ENCODE measurements at places on chromosomes 4 and X. TPM values are rescaled to one million over a fixed set of nuclear protein-coding genes. Genes with fewer than 3 reads are reported as not detected.

DNA sequence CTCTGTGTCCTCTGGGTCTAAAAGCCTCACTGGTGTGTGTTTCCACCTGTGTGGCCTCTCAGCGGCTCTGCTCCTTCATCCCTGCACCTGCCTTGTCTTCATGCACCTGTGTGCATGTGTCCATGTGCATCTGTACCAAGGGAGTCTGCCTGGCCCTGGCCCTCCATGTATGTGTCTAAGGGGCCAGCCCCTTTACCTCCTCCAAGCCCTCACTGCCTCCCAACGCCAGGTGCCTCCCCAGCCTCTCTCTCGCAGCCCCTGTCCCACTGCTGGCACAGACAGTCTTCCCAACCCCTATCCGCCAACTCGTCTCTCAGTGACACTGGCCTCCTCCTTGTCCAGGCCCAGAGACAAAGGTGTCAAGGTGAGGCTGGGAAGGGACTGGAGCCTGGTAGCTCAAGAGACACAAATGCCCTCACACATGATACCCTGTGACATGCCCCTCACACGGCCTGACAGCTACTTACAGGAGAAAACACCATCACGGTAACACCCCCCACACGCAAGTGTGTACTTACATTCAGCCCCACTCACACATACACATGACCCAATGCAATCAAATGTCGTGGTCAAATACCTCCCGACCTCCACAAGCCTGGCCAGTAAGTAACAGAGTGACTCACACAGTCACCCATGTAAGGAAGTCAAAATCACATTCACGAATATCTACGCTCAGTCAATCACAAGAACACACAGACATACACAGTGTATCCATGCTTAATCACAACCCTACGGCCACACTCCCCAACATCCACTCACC, 11.4 kb downstream of the L1CAM start:
- no peak for DNase-seq

BRS3 gene
- total RNA-seq = not detected

LEF1 gene
- 3.1 TPM for total RNA-seq

- DNase-seq = no peak
Measured at GRCh38 chrX:32483534-32484136, 727.7 kb downstream of the DMD start.

FAM9C gene
- not detected for total RNA-seq

DNA sequence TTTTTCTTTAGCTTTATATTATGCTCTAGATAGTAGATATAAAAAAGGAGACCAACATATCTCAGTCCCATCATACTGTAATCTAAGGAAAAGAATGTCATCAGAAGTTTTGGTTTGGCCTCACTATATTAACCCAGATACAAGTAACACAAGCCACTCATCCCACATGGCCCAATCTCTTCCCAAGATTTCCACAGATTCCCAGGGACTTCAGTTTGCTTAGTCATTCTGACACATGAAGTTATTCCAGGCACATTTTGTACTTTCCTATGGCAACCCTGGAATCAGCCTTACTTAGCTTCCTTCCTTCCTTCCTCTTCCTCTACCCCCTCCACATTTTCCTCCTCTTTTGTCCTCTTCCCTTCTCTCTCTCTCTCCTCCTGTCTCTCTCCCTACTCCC, 21.7 kb upstream of the DCLK2 start:
- DNase-seq = no peak

GRCh38 chr4:111136438-111136837, 513.6 kb upstream of the PITX2 start:
- no peak for DNase-seq

- DNase-seq = no peak
Measured at GRCh38 chrX:130726661-130727060, 176.3 kb downstream of the ENOX2 start.

MAGEC3 gene
- not detected for total RNA-seq

- no peak for DNase-seq
Measured at GRCh38 chrX:134371133-134371532, 88.8 kb upstream of the HPRT1 start.

- no peak for DNase-seq
Measured at GRCh38 chr4:174279433-174280155, 3.9 kb downstream of the FBXO8 start.

F8A3 gene
- total RNA-seq = 5.6 TPM

DNA sequence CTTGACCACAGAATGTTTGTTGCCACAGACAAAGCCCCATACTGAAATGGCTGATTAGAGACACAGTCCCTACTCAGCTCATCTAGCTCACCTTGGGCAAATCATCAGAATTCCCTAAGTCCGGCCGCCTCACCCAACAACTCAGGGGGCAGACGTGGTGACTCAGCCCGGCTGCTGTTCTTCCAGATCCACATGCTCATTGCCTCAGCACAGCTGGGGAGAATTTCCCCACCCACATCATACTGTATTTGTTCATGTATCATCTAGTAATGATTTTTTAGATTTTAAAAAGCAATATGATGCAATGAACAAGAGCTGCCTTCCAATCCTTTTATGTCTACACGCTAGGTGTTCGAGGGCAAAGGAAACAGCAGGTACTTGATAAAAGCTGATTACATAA, 333.8 kb upstream of the TENM3 start:
- DNase-seq = no peak

GRCh38 chr4:159107203-159107925, 4.5 kb downstream of the RAPGEF2 start:
- no peak for DNase-seq

- DNase-seq = no peak
Measured at GRCh38 chr4:40183615-40184411, 13.0 kb upstream of the RHOH start.

- no peak for DNase-seq
Measured at GRCh38 chrX:16903274-16904022, 33.3 kb upstream of the RBBP7 start.

DNA sequence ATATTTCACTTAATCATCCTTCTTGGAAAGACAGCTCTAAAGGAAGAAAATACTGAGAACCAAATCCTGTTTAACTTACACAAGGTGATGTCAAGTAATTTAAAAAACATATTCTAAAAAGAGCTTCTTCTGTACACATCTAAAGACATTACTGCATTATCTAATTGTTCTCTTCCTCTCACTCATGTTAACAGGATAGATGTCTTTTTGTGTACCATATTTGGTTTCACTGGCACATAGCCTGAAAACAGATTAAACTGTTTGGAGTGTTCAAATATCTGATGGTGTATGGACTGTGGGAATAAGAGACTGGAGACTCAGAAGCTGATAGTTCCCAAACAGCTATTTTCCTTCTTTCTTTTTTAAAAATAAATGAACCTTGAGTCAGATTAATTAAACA, 213.3 kb upstream of the MAB21L2 start:
- no peak for DNase-seq

MMAA gene
- total RNA-seq = 9.5 TPM

DNA sequence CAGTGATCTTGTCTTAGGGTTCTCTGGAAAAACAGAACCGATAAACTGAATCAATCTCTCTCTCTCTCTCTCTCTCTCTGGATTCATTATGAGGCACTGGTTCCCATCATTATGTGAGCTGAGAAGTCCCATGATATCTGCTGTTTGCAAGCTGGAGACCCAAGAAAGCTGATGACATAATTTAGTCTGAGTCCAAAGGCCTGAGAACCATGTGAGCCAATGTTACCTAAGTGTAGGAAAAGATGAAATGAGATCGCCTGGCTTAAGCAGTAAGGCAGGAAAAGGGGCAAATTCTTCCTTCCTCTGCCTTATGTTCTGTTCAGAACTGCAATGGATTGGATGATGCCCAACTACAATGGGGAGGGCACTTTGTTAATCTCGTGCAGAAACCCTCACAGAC, 207.4 kb downstream of the RBM46 start:
- DNase-seq = no peak

- DNase-seq = no peak
Measured at GRCh38 chr4:157023941-157024340, 52.0 kb upstream of the GLRB start.

GRCh38 chr4:56743550-56743949, 62.5 kb upstream of the HOPX start:
- no peak for DNase-seq

ACTRT1 gene
- not detected for total RNA-seq

DNA sequence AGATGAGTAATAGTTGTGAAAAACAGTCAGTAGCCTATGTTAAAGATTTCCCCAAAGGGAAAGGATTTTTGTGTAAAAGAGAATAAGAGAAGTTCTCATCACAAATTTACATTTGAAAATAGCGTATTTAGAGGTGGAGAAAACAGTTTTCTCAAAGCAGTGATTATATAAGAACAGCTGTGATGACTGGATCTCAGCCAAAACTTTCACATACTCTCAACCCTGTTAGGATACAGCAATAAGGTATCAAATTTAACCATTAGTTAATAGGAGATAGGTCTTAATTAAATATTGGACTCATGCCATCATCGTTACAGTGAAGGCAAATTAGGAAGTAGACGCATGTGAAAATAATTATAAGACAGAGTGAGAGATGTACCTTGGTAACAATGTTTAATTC, 622.7 kb downstream of the PCDH18 start:
- no peak for DNase-seq

SPATA4 gene
- total RNA-seq = 0.76 TPM

RPL36A gene
- total RNA-seq = 242 TPM

GRCh38 chr4:88177983-88178625, 19.7 kb upstream of the ABCG2 start:
- no peak for DNase-seq

GRCh38 chrX:15815779-15816437, 25.6 kb downstream of the ZRSR2 start:
- no peak for DNase-seq

DNA sequence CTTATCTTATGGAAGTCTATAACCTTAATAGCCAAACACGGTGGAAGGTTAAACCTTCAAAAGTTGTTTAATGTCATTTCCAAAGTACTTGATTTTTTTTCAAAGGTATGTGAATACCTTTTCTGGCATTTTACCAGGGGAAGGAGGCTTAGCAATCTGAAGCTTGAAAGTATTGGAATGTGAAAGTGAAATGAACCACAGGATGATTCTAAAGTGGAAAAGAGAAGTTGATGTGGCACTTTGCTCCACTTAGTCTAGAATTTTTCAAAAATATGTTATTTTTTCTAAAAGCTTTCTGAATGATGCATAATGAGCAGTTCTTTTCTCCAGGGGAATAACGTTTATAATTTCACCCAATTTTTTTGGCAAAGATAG, 19.2 kb downstream of the PI4K2B start:
- no peak for DNase-seq

DNA sequence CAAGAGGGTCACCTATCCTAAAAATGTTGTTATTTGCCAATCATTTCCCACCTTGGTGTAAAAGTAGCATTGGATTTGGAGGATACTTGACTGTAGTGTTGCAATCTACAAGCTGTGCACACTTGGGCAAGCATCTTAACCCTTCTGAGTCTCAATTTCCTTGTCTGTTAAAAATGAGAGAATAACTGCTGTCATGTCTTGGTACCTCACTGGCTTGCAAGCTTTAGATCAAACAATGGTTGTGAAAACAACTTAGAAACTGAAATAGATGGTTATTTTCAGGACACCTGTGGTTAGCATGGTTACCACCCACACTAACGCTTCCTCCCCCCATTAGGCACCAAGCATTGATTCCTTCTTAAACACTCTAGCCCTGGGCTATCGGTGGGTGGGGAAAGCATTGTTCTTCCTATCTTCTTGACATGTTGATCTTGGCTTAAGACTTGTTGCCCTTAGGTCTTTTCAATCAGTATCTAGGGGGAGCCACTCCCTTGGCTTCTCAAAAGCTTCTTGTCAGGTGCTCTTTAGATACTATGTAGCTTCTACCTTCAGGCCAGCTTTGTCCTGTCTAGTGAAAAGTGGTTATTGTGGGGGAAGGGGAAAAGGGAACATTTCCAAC, 10.6 kb upstream of the AMOT start:
- DNase-seq = no peak

DNA sequence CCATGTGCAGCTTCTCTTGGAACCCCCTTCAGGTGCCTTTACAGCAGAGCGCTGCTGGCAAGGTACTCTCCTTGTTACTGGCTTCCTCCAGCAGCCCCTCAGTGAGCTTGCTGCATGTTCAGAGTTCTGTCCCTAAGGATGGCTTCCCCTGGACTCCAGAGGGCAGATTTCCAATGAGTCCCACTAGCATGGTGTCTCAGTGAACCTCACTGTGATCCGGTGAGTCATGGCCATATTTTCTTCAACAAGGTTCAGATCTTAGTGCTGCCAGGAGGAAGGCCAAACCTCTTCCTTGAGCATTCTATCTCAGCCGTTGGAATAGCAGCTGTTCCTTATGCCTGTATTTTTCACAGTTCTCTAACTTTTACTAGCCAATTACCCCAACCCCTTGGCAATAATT, 98.8 kb downstream of the CASK start:
- no peak for DNase-seq

- DNase-seq = peak; percentile 91
Measured at GRCh38 chrX:129637217-129638109, 17.3 kb downstream of the APLN start.

CCSER1 gene
- total RNA-seq = not detected

SPANXC gene
- total RNA-seq = not detected

- no peak for DNase-seq
Measured at GRCh38 chrX:24079411-24079810, 24.7 kb downstream of the EIF2S3 start.

DNA sequence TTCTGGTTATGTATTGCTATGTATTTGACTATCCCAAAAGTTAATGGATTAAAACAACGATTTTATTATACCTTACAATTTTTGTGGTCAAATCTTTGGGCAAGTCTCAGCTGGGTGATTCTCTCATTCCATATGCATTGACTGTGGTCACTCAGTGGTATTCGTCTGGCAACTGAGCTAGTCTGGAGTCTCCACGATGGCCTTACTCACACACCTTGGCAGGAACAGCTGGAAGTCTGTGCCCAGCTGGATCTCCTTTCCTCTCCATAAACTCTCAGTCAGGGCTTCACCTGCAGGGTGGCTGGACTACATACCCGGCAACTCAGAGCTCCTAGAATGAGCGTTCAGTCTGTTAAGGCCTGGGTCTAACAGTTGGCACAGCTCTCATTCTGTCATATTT, 141.1 kb upstream of the WDFY3 start:
- no peak for DNase-seq

DNA sequence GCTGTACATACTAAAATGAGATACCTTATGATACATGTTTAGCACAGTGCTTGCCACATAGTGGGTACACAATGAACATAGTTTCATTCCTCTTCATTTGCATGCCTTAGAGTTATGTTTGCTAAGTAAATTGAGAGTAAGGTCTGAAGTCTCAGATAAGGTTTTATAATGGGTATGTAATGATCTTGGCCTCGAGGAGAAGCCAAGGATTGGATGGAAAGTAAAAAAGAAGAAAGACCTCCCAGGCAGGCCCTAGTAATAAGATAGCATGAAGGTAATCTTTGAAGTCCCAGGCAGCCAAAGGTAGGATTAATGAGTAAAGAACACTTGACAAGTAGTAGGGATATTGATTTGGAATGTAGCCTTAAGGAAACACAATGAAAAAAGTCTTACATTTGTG, 55.8 kb upstream of the TSPAN7 start:
- DNase-seq = no peak

UCP1 gene
- total RNA-seq = not detected

- no peak for DNase-seq
Measured at GRCh38 chrX:150688911-150689451, 4.2 kb upstream of the MTMR1 start.

IL21 gene
- not detected for total RNA-seq

CT45A1 gene
- not detected for total RNA-seq

- no peak for DNase-seq
Measured at GRCh38 chr4:177087499-177087898, 222.2 kb upstream of the NEIL3 start.

BEX5 gene
- total RNA-seq = not detected

- no peak for DNase-seq
Measured at GRCh38 chrX:130378024-130378669, 7.3 kb downstream of the GPR119 start.

All from osteocyte (in vitro differentiated cells).